ENCODE measurements at places on chromosomes 12 and 14.

DNA sequence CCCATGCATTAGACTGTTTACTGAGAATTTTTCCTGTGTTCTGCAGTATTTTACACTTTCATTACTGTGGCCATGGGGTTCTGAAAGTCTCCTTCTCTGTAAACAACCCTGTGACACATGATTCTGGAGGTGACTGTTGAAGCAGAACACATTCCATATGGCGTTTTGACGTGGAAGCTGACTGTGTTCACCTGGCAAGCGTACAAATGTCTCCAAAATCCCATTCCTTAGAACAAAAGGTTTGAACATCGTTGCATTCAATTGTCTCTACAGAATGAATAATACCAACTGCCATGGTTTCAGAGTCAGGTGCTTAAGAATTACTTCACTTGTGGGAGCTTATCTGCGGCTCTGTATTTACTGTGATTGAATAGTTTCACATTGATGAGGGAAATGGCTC lies 485.6 kb upstream of the TMEM132C start:
- no peak for DNase-seq

- DNase-seq, result no peak
Measured at GRCh38 chr14:101025696-101026095, 122.2 kb upstream of the RTL1 start.

DNA sequence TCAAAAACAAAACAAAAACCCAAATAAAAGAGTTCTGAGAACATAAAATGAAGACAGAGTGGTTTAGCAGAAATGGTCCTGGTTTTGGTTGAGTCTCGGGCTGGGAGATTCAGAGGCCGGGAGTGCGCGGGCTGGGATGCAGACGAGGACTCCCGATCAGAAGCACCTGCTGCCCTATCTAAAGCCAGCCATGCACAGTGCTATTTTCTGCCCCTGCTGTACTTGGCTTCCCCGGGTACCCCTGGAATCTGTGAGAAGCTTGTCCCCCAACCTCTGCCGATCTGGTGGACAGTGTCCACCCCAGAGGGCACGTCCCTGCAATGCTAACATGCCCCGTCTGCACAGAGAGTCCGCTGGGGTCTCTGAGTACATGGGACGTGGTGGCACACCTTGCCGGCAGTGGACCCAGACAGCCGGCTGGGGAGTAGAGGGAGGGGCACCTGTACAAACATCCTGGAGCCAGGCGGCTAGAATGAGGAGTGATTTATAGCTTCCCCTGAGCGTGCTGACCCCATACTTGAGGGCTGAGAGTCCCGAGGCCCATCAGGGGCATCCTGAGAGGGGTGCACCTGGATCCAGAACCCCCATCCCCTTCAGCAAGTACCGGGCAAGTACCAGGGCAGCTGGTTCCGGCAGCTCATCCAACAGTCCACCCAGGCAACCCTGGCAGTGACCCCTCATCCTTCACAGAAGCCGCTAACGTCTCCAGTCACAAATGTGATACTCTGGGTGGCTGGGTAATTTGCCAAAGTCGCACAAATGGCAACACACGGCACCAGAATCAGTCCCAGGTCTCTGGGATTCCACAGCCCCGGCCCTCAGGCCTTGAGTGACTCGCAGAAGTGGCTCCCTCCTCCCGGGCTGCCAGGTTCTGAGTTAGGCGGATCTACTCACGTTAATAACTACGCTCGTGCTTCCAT lies 37.1 kb downstream of the CHGA start:
- no peak for DNase-seq

DNA sequence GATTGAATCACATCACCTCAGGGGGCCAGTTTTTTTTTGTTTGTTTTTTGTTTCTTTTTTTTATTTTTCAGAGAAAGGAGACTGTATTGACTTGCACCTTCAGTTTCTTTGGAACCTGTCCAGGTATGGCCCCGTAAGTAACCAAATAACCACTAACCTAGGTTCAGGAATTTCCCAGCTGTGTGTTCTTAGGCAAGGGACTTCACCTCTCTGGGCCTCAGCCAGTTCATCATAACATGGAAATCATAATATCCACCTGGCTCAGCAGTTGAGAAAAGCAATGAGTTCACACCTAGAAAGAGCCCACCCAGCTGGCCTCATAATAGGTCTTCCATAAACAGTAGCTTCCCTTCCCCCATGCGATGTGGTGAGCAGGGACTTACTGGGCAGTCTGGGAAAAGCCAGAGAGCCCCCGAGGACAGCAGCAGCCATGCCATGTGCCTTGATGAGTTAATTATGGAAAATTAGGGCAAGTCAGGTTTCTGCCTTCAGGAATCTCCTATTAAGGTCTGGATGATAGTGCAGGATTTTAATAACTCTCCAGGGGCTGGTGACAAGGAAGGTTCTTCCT lies 27.4 kb upstream of the WSCD2 start:
- DNase-seq, result no peak

DNA sequence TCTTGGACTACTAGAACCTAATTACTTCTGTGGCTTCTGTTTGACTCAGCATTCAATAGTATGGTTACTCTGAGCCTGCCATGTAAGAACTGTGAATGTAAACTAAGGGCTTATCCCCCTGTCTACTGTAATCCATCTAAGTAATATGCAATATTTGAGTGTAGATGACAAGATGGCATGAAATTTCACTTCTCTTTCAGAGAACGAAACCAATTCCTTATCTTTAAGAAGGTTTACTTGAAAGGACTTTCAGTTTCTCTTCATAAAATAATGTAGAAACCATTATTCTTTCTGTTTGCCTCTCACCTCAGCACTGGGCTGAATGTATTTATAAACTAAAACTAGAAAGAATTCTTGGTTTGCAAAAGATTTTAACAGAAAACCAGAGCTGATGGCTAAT lies 60.4 kb upstream of the ARID2 start:
- no peak for DNase-seq

- no peak for DNase-seq
Measured at GRCh38 chr12:93139028-93139665, 210.1 kb upstream of the EEA1 start.

DNA sequence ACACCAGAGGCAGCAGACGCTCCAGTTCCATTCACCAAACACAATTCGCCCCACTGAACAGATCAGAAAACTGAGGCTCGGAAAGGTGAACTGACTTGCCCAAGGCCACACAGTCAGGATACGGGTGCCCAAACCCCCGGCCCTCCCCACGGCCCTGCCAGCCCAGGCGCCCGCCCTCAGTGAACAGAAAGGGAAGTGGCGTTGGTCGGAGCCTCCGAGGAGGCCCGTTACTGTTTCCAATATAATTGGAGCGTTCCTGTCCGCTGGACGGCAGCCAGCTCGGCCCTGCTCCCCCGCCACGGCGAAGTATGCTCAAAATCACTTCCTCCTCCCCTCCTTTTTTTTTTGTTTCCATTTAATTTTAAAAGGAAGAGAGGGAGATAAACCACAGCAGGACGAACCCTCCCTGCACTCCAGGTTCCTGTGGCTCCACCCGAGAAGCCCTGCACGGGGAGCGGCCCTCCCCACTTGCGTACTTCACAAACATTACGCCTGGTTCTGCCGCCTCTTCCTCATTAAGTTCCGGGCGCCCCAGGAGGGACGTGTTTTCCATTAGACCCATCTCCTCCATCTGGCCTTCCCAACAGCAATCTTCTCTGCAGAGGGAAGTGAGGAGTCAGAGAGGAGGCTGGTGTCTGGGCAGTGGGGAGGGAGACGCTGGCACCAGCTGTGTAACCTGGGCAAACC lies 61.1 kb downstream of the NCOR2 start:
- no peak for DNase-seq

DNA sequence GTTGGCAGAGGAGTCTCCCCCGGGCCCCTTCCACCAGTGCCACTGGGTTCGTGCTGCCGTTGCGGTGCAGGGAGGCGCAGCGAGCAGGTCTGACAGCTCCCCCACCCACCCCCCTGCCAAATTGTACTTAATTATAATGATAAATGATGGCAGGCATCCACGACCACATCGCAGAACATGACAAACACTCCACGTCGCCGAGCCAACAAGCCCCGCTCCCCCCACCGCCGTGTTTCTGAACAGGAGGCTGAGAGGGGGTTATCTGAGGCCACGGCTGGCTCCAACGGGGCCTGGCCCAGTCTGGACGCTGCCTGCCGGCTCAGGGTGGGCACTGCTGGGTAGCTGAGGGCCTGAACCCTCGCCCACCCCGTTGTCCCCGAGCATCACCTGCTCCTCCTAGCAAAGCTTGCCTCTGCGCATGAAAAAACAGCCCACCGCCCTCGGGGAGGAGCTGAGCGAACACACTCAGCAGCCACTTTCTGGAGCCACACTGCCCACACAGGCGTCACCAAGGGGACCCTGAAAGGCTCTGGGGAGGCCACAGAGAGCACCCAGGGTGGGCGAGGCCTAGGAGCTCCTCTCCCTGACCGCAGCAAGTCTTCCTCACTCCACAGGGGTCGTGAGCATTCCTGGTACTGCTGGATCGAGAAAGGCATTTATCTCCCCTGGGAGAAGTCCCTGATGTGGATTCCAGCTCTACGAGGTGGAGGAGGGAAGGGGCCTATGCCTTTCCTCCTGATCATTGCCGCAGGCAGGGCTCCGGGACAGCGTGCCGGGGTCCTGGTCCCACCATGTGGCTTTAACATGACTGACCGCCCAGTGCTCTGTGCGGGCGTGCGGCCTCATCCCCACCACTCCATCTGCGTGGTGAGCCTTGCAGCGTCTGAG lies 35.4 kb upstream of the DIO3 start:
- peak; percentile 6 for DNase-seq

DNA sequence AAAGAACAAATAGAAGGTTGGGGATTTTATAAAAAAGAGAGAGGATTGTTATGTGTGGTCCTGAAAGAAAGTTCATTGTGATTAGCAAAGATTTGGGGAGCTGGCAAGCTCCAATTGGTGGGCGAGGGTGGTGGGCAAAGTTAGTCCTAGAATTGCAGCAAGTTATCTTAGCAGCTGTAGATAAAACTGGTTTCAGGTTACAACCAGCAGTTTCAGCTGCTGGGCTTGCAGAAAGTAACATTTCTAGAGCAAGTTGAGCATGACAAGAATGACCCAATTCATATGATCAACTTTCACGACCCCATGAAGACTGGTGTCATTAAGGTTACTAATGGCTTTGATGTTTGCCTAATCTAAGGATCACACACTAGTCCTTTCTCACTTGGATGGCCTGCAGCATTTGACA lies 177.9 kb upstream of the NUDT4 start:
- no peak for DNase-seq

DNA sequence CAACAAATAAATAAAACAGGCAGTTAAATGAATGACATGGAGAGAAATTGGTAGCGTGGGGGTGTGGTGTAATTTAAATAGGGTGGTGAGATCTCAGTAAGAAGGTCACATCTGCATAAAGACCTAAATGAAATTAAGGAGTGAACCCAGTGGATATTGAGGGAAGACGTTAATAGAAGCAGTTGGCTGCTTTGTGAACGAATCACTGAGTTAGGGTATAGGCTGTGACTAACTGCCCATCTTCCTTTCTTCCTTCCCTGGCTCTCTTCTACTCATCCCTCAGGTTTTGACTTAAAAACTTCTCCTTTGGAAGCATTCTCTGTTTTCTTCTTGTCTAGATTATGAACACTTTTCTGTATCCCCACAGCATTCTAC lies 64.7 kb downstream of the BTG1 start:
- no peak for DNase-seq

DNA sequence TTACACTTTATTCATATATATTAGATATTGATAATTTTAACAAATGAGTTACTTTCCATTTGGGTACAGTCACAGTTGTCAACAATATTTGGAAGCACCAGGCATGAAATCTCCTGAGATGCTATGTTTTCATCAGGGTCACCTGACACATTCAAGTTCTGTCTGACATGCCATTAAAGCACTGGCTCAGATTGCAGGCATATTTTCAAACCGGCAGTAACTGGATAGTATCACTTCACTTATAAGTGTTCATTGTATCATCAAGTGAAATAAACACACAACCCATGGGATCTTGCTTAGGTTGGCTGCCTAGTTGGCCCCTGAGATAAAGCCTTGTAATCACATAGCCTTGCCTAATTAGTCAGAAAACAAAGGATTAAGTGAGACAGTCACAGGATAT lies 4.8 kb downstream of the IFNG start:
- peak; percentile 24 for DNase-seq

- DNase-seq, result no peak
Measured at GRCh38 chr12:64639466-64639865, 29.2 kb downstream of the RASSF3 start.

DNA sequence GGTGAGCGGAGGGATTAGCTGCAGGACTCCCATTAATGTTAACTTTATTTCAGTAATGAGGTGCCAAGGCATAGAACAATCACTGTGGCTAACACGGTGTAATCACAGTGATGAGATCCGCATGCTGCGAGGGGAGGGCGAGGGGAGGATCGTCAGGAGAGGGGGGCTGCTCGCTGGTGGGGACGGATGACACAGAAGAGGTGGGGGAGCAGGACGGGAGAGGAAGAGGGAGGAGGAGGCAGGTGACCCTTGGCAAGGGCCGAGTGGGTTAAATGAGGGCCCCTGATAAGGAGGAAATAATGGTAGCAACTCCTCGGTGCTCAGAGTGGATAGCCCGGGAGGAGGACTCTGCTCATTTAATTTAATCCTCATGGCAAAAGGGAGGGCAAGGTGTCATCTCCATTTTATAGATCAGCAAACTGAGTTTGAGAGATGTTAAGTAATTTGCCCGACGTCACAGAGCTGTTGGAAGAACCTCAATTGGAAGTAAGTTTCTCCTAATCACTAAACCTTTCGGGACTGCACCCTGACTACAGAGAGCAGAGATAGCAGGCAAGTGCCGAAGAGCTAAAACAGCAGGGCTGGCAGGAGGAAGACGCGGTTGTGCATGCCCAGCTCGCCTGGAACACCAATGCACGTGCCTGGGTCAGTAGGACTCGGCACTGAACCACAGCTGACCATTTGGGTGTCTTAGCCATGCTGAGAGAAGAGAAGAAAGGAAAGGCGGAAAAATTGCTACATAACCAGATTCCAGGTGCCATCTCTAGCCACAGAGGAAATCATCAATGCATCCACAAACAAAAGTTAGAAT lies 43.0 kb downstream of the SPRING1 start:
- no peak for DNase-seq

DNA sequence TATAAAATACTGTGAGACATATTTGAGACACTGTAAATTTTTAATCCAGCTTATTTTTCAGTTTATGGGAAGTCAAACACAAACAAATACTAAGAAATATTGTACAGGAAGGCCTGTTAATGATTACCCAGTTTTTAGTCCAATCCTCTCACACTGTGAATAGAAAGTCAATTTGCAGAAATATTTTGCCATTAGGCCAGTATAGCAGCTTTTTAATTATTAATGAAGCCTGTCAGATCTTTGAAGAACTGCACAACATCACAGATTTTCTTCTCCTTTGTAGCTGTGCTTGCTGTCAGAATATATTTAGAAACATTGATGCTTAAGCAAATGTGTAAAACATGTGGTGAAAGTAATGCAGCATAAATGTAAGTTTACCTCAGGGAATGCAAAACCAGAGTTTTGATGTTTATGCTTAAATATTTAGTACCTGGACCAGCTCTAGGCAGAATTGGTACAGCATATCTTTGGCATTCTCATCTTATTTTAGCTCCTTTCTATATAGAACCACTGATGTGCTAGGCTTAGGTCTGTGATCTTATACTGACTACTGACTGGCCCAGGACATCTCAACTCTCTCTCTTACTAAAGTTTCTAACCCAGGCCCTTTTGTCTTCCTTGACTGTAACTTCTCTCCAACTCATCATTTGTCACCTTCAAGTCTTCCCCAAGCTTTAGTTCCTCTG lies 230.8 kb upstream of the NAV3 start:
- DNase-seq, result no peak

All from NCI-H1436 (cell line).